ENCODE measurements at places on chromosomes 5 and 9.

DNA sequence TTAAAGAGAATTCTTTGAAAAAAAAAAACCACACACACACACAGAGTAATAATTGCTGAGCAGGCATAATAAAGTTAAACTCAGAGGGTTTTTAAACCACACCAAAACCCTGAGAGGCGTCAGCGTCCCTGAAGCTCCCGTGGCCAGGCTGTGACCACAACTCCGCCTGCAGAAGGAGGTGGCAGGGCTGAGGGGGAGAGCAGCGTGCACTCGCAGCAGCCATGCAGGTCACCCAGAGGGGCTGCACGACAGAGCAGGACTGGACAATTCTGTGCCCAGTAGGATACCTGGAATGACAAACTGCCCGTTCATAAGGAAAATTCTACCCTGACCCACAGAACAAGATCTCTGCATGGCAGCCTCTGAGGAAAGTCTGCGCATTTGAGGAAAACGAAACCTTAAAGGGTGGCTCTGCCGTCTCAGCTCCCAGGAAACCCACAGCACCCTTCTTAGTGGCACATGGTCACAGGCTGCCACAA is 44.0 kb downstream of the ROR2 start:
- DNase-seq: peak; percentile 57

GRCh38 chr9:6930827-6931226 is 173.1 kb downstream of the KDM4C start:
- no peak for DNase-seq

GRCh38 chr5:173341961-173342430 is 13.8 kb upstream of the STC2 start:
- DNase-seq: no peak

DNA sequence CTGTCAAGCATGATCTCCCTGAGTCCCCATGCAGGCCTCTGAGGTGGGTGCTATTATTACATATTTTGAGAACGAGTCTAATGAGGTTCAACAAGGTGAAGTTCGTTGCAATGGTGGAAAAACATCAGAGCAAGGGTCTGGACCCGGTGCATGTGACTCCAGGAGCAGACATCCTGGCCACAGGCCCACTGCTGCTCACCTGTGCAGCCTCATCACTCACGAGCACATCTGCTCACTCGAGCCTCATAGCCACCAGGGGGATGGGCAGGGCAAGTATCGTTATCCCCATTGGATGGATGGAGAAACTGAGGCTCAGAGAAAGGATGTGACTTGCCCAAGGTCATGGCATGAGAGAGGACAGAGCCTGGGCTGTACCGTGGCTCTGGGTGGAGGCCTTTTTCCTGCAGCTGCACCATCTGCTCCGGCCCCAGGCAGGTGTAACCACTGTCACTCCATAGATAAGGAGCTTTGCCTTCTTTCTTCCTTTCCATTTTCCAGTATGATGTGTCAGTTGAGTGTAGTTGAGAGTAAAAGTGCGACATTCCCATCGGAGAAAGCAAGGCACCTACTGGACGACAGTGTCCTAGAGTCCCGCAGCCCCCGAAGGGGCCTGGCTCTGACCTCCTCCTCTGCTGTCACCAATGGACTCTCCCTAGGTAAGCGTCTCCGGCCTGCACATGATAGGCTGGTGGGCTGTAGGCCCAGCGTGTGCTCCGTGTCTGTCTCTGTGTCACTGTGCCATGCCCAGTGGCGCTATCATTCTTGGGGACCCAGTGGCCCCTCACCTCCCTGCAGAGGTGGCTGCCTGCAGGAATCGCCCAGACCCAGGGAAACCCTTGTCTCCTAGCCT is 68.4 kb upstream of the GARNL3 start:
- no peak for DNase-seq

DNA sequence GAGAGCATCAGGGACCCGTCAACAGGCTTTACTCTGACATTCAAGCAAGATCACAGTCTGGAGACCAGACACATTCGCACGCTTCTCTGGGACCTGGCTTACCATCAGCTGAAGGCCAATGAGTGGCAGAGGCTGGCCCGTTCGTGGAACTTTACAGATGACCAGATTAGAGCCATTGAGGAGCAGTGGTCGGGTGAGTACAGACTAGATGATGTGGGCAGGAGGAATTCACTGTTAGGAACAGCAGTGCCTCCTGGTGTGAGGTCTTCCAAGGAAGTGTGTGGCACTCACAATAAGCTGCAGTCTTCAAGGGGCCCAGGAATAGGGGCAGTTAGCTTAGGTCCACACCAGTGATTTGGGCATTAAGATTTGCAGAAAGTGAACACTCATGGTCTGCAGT is 50.4 kb downstream of the POC5 start:
- DNase-seq: no peak

- no peak for DNase-seq
Measured at GRCh38 chr5:9661316-9662015, 31.3 kb upstream of the TAS2R1 start.

GRCh38 chr5:178425621-178426068 is 164.5 kb downstream of the COL23A1 start:
- DNase-seq: no peak

DNA sequence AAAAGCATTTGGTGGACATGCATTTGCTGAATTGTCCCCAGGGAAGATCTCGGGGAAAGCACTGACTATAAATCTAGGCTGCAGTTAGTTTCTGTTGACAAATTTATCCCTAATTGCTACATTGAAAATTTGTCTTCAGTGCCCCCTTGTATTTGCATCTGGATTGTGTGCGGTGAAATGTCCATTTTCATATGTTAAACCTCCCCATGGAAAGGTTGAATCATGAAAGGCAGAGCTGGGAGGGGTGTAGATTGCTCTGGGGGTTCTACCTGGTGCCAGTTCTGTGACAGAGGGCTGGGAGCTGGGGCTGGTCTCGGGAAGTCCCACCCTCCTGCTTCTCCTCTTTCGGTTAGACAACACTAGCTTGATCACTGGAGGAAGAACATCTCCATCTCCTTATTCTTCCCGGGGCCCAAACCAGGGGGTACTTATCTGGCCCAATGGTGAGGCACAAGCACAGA is 101.9 kb downstream of the GADD45G start:
- DNase-seq: no peak

- no peak for DNase-seq
Measured at GRCh38 chr9:121439711-121440664, 59.7 kb downstream of the GGTA1 start.

GRCh38 chr5:157309796-157310195 is 43.9 kb downstream of the CYFIP2 start:
- no peak for DNase-seq

GRCh38 chr5:54146916-54147315 is 163.5 kb downstream of the ARL15 start:
- no peak for DNase-seq

DNA sequence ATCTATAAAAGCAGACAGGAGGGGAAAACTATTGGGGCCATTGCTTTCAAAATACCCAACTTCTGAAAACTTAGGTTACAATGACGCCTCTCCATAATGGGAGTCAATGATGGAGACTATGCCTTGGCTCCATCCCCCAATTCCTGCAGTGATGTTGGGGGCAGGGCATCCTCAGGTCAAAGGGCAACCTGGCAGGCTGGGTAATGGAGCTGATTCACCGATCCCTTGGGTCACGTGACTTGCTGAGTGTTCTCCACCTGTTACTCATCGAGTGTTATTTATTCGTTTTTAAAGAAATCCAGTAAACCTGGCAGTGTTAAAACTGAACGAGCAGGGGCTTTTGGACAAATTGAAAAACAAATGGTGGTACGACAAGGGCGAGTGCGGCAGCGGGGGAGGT is 244.4 kb downstream of the FAM114A2 start:
- DNase-seq: no peak

GRCh38 chr5:162091336-162091735 is 23.8 kb downstream of the GABRG2 start:
- no peak for DNase-seq

DNA sequence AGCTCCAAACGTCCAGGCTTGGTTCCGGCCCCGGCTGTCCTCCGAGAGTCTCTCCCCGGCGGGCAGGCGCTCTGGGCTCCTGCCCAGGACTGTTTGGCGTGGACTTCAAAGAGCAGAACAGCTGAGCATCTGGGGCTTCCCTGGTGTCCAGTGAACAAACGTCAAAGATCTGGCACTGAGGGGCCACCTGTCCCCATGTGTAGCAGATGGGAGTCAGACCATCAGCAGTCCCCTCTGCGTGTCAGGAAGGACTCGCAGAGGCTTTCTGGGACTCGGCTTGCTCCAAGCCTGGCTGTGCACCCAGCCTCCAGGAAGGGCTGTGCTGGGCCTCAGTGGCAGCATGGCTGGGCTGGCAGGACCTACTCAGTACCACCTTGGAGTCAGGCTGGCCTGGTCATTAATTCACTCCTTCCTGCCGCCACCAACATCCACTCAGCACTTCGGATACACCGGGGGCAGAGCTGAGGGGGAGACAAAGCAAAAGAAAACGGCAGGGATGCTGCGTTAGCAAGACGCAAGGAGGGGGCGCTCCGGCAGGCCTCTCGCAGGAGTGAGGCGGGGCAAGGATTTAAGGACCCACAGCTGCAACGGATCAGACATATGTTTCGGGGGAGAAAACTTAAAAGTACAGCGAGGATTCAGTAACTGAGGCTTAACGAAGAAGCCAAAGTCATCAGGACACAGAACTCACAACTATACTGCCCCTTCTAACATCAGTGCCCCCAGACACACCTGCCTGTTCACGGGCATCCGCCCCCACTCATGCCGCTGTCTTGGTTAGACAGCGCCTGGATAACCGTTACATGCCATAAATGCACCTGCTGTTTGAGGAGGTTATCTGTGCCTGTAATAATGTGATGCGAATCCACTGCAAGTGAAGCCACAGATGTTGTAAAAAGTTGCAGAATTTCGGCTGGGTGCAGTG is 164.5 kb upstream of the PHYKPL start:
- DNase-seq: no peak

DNA sequence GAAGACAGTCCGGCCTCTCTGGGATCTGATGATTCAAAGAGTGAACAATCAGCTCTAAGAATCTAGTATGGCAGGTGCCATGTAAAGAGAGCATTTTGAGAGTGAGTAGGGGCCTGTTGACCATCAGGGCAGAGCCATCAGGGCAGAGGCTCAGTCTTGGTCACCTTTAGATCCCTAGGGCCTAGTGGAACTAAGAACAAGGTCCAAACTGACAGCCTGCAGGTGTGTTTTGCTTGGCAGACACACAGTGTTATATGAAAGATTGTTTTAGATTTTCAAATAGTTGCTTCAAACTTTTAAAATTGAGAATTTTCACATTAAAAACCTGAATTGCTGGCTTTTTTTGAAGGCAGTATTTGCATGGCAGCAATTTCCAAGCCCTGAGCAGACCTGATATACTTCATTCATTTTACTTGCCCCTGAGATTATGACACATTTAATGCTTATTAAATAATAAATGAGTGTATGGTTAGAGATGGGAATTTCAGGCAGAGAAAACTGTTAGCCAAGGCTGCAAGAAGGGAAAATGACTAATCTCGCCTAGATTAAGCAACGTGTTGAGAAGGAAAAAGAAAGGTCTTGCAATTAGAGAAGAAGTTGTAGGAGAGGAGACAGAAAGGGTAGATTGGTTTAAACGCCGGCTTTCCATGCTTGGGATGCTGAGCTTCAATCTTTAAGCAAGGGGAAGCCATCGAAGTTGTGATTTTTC is 279.6 kb downstream of the ARRDC3 start:
- DNase-seq: no peak

GRCh38 chr5:142176255-142176654 is 67.7 kb downstream of the NDFIP1 start:
- no peak for DNase-seq

- DNase-seq: no peak
Measured at GRCh38 chr5:145341842-145342241, 493.3 kb downstream of the PRELID2 start.

- DNase-seq: peak; percentile 34
Measured at GRCh38 chr5:94901191-94901979, 282.9 kb downstream of the SLF1 start.

DNA sequence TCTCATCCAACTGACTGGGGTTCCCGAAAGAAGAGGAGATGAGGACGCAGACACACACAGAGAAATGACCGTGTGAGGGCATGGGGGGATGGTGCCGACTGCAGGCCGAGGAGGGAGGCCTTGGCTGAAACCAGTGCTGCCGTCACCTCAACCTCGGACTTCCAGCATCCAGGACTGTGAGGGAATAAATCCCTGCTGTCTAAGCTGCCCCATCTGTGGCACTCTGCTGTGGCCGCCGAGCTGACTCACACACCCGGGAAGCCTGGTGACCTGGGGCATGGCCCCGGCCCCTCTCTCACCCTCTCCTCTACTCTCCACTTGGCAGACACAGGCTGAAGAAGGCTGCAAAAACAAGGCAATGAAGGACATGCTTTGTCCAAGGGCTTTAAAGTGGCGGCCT is 4.4 kb upstream of the COL5A1 start:
- no peak for DNase-seq

DNA sequence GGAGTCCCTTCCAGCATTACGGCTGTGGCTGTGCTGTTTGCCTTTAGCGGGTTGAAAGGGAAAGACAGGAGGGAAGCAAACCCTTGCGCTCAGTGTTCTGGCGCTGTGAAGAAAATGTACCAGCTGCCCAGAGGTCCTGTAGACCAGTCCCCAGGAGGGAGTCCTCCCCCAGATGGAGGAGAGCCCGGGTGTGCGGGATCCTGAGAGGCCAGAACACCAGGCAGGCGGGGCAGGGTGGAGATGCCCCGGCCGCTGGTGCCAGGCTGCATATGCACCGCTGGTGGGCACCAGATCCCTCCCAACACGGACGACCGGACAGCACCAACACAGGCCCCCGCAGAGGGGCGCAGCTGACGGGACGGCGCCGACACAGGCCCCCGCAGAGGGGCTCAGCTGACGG is 37.2 kb upstream of the SLC9A3 start:
- DNase-seq: no peak

GRCh38 chr5:143319437-143320227 is 83.9 kb downstream of the NR3C1 start:
- DNase-seq: no peak

- DNase-seq: no peak
Measured at GRCh38 chr5:55858104-55858503, 6.9 kb downstream of the IL31RA start.

DNA sequence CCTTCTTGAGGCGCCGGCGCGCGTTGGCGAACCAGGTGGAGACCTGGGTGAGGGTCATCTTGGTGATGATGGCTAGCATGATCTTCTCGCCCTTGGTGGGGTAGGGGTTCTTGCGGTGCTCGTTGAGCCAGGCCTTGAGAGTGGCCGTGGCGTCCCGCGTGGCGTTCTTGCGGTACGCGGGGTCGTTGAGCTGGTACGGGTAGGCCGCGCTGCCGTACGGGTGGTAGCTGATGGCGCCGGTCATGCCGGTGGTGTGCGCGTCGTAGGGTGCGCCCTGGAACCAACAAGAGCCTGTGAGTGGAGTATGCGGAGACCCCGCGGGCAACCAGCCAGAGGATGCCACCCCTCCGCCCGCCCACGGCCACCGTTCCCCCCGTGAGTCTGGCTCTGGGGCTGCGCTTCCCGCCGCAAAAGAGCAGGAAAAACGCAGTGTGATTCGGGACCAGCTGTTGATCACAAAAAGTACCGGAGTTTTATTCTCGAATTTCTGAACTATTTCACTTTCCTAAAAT is 1.9 kb downstream of the IRX2 start:
- DNase-seq: no peak

- peak; percentile 16 for DNase-seq
Measured at GRCh38 chr9:80094176-80094771, 522.5 kb downstream of the TLE4 start.

- DNase-seq: no peak
Measured at GRCh38 chr5:28328681-28329080, 1290.3 kb upstream of the CDH9 start.
